ENCODE measurements at places on chromosomes 2 and 18.
A peak's percentile ranks its signal among the peaks of the same experiment; 100 is the strongest.

DNA sequence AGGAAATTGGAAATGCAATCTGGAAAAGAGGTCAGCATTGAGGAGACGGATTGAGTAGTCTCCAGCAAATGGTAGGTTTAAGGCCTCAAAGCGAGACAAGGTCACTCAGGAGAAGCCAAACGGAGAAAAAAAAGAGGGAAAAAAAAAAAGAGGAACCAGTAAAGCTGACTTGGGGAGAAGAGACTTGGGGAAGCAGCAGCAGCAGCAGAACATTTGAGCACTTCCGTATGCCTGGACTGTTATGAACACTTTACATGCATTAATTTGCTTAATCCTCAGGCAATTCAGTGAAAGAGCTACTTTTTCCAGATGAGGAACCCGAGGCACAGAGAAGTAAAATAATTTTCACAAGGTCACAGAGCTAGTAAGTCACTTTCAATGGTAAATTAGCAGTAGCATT is 81.3 kb downstream of the OSBPL6 start:
- DNase-seq, result no peak

- DNase-seq, result no peak
Observed at GRCh38 chr2:237500681-237501424, 13.8 kb downstream of the MLPH start.

- DNase-seq, result no peak
Observed at GRCh38 chr2:146135245-146135644, 1615.3 kb upstream of the ZEB2 start.

GRCh38 chr2:184339966-184340365 is 258.4 kb upstream of the ZNF804A start:
- DNase-seq, result no peak

DNA sequence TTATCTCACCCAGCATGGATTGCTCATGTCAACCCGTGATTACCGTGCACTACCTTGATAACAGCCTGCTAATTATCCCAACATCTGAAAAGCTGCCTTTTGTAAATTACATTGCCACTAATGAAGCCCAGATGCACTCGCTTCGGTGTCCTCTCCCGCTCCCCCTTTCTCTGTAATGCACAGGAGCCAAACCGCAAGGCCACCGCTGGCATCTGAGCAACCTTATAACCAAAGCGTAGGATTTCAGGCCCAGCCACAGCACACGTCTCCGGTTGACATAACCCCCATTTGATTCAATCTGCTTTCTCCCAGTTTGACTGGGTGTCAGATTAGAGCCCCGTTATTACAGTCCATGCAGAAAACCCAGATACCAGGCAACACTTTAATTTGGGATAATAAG is 341.2 kb downstream of the ALK start:
- DNase-seq, result no peak

DNA sequence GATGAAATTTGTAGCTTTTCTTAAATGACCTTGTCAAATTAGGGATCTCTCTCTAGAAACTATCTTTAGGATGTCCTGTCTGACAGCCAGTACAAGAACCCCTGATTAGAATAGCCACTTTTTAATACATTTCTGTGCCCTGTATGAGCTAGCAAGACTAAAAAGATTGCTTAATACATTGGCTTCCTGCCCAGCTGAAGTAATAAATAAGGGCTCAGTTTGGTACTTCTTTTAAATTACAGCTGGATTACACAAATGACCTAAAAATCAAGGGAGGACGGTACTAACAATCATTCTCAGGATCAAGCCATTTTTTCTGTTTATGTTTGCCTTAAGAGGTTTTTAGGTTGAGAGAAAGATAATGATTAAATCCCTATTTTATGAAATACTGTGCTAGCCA is 11.6 kb upstream of the OLA1 start:
- DNase-seq, result no peak

DNA sequence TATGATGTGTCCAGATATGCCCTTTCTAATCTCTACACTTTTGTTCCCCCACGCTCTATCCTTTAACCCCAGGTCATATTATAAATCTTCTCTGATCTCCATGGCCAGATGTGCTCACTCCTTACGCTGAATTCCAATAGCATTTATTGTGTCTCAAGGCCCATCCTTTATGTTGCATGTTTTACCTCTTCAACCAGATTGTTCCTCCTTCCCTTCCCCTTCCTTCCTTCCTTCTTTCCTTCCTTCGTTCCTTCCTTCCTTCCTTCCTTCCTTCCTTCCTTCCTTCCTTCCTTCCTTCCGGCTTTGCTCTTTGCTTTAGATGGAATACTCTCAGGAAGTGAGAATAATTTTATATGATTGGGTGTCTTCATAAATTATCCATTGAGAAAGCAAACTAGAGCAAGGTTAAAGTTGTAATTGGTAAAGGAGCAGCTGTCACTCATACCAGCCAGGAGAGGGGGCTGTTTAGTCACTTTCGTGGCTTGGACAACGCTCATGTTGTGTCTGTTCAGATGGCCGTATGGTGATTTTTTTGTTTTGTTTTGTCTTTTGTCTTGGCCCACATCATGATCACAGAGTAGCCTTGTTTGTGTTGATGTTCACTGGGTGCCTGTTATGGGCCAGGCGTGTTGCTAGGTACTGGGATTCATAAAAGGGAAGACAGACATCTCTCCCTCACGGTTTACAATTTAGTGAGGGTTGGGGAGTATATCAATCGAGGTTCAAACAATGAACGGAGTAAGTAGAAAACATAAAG is 68.0 kb downstream of the DAW1 start:
- no peak for DNase-seq

GRCh38 chr18:23943104-23943503 is 71.5 kb upstream of the TTC39C start:
- DNase-seq, result no peak

GRCh38 chr2:157032017-157032416 is 225.5 kb upstream of the GALNT5 start:
- no peak for DNase-seq

DNA sequence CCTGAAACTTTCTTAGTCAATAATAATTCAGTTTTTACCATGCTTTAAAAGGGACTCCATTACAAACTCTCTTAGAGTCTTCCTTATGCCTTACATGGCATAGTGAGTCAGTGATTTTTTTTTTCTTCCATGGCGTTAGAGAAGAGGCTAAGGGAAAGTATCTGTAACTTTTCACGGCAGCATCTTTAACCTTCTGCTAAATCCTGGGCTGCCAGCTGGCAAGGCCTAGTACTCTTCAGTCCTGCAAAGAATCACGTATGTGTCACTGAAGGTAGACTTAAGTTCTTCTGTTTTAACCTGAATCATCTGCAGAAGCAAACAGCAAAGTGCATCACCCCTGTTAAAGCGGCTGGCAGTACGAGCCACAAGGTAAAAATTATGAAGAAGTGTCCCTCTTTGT is 286.3 kb upstream of the FN1 start:
- no peak for DNase-seq

- peak; percentile 71 for DNase-seq
Observed at GRCh38 chr2:168247341-168248261, at the start of gene STK39. Gene STK39 (minus strand): TSS chr2:168247595. CDS start chr2:168247435, 160 bp downstream.

DNA sequence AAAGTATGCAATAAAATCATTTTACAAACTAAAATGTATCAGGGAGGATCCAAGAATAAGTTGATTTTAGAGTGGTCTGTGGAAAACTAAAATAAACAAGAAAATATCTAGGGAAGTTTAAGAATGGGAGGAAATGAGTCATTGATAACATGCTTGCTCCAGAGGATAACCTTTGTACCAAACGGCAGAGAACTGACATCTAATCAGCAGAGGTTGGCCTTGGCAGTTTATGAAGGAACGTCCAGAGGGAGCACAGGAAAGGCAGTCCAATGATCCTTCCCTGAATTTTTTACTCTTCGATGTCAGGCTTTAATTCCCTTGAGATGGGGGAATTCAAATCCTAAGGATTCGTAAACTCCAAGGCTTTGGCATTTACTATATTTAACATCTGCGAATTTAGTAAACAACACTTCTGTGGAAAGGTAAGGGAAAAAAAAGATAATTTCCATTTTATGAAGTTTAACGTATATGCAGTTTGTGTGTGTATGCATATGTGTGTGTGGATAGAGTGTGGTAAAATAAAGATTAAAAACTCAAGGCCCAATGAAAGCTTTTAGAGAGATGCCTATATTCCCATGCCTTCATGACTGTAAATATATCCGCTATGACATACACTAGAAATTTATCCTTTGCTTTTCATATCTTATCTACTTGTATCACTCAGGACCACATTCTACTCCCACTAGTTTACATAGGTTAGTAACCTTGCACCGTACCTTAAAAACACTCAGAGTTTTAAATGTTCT is 8.7 kb upstream of the INPP1 start:
- DNase-seq, result no peak
